ENCODE measurements at places on chromosomes 4 and X. TPM values are rescaled to one million over a fixed set of nuclear protein-coding genes. Genes with fewer than 3 reads are reported as not detected.

Gene MMRN1
- polyA plus RNA-seq: 2.3 TPM

Gene SPACA5
- not detected for polyA plus RNA-seq

Gene NEUROG2
- not detected for polyA plus RNA-seq

Gene PRRG1
- 8.5 TPM for polyA plus RNA-seq

Gene FGFBP1
- not detected for polyA plus RNA-seq

Gene GSPT2
- polyA plus RNA-seq: 1.8 TPM

Gene CTAG1A
- not detected for polyA plus RNA-seq

Gene FAAH2
- 0.39 TPM for polyA plus RNA-seq

Gene ATP6AP2
- polyA plus RNA-seq: 27.5 TPM

Gene ADAM29
- not detected for polyA plus RNA-seq

Gene GPR173
- 0.03 TPM for polyA plus RNA-seq

Gene KCND1
- 0.03 TPM for polyA plus RNA-seq

Gene RXFP1
- not detected for polyA plus RNA-seq
